ENCODE measurements at places on chromosomes 12 and 14.

GRCh38 chr12:128245905-128246304 lies 21.1 kb upstream of the TMEM132C start:
- DNase-seq = no peak

GRCh38 chr12:123250471-123251383 lies 17.5 kb downstream of the MTRFR start:
- no peak for DNase-seq

- DNase-seq = no peak
These were observed 345.8 kb downstream of the CCDC91 start for GRCh38 chr12:28536088-28536487.

DNA sequence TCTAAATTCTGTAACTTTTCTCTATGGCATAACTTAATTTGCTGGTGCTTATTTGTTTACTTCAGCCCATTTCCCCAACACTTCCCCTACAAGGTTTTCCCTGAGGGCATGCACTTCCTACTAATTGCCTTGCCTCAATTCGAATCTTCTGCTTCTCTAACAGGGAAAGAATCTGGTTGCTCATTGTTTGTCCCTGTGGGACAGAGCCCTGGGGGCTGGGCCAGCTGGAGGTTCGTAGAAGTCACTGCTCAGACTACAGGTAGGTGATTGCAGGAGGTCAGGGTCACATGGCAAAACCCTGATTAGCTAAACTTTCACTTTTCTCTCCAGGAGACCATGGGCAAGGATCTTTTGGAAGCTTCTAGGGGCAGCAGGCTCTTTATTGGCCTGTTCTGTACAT lies 72.0 kb downstream of the ZFC3H1 start:
- DNase-seq = no peak

DNA sequence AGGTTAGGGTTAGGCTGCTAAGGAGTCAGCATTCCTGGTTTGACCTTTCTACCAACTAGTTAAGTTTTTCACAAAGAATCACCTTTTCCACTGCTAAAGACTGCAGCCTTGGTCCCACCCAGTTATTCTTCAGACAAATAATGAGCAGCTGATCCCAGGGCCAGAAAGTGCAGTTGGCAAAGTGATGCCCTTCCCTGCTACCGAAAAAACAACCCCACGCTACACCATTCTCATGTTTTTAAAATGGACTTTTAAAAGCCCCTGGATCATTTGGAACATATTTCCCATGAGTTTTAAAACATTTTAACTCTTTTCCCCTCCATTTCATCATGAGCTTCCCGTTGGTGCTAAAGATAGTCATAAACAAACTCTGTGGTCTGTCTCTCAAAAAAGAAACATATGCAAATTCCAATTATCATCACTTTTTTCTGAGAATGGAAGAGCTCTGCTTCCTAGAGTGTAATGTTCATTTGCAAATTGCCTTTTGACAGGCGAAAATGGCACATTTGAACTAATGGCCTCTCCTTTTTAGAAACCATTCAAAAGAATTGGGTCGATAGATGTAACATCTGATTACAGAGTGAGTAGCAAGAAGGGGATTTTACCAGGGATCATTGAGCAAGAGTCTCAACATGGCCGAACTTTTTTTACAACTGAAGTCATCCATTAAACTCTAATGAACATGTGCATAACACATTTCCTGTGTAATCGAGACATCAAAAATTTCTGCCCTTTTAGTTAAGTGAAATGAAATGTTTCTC lies 129.3 kb upstream of the RAP1B start:
- no peak for DNase-seq

GRCh38 chr14:70332015-70332414 lies 27.5 kb downstream of the COX16 start:
- DNase-seq = no peak

- DNase-seq = no peak
These were observed 25.7 kb downstream of the NUAK1 start for GRCh38 chr12:106113042-106113441.

- no peak for DNase-seq
These were observed 8.2 kb upstream of the DICER1 start for GRCh38 chr14:95165517-95165916.

DNA sequence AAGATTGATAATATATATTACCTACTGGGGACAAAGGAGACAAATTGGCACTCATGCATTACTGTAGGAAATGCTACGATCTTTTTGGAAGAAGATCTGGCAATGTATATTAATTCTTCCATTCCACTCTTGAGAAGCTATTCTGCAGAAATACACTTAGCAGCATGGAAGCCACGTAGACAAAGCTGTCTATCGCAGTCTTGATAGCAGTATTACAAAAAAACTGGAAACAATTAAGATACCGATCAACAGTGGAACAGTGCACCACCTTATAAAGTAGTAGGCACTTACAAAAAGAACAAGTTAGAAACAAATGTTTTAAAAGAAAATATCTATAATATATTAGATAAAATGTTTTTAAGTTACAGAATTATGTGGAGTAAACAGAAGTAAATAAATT lies 87.2 kb downstream of the ABCD2 start:
- DNase-seq = no peak

DNA sequence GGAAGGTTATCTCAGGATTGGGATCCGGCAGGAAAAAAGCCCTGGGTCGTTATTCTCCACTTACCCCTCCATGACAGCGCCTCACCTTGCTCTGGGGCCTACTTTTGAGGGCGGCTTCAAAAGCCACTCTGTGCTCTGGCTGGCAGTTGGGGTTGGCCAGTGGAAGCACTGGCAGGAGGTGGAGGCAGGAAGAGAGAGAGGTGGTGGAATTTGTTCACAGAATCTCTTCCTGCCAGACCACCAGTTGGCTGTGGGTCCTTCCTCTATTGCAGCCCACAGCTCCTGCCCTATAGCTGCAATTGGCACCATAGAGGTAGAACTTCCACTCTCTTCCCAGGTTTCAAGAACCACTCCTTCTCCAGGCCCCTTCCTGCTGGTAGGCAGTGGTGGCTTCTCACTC lies 32.7 kb upstream of the SDR39U1 start:
- DNase-seq = no peak

DNA sequence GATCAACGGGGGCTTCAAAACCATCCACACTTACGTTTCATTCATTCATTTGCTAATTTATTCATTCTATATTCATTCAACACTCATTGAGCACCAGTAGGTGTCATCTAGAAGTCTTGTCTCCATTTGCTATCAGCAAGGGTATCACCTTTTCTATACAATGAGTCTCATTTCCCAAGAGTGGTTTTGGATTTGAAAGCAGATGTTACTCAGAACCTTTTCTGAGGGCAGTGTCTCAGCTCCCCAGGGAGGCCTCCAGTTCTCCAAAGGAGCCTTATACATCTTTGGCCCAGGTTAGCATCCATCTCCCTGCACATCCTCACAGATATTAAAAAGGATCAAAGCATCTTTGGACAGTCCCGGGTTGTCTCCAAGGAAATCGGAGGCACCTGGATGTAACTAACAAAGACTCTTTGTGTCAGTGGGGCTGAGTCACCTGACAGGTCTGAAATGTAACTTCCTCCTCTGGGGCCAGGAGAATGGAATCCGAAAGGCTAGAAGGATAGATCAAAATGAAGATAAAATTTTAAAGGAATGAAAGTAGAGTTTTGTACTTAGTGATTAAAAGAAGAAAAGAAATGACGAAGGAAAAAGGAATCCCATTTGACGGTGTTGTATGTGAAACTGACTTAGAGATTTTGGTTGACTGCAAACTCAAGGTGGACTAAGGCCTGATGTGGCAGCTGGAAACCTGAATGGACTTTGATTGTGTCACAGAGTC lies 103.0 kb downstream of the VCPKMT start:
- DNase-seq = no peak

DNA sequence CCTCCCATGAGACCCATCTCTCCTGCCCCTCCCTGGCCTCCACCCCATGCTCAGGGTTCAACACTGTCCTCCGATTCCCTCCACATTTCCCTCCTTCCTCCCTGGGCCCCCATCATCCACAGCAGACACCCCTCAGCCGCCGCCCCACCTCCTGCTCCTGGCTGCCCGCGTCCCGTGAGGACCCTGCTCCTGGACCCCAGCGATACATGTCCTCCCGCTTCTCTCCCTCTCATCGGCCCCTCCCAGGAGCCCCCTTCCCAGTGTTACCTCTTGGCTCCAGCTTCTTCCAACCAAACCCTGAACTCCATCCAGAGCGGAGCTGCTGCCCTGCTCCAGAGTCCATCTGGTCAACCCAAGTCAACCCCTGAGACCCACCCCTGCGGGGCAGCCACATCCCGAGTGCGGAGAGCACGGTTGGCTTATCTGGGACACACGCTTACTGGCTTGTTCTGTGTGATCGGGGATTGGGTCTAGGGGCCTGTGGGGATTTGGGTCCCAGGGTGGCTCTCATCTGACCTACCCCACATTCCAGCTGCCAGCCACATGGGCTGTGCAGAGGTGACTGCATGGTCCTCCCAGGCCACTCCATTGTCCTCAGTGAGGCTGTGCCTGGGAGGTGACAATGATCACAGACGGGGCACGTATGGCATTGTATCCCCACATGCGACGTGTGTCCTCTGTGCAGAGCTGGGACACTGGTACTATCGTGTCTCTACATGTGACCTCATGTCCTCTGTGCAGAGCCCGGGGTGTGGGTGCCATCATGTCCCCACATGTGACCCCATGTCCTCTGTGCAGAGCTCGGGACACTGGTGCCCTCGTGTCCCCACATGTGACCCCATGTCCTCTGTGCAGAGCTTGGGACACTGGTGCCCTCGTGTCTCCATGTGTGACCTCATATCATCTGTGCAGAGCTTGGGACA lies 333.6 kb downstream of the ADGRD1 start:
- DNase-seq = no peak

- no peak for DNase-seq
These were observed 269.8 kb upstream of the PWP1 start for GRCh38 chr12:107415834-107416233.
